ENCODE measurements at places on chromosomes 5 and 9. TPM values are rescaled to one million over a fixed set of nuclear protein-coding genes. Genes with fewer than 3 reads are reported as not detected.

PKD2L2 gene
- total RNA-seq, result not detected

RNF180 gene
- not detected for total RNA-seq

KCTD16 gene
- 0.20 TPM for total RNA-seq

GHR gene
- total RNA-seq, result not detected

TSLP gene
- total RNA-seq, result not detected

GRCh38 chr5:141491323-141492167 is 2.7 kb downstream of the PCDHGC5 start:
- peaks cover 16% of the 10 kb centered on the region for H3K4me1 ChIP-seq
- H3K27ac ChIP-seq, result no peak overlapping the region
- H3K4me3 ChIP-seq, result peak overlapping the region; percentile 61
- no peak for DNase-seq

DNA sequence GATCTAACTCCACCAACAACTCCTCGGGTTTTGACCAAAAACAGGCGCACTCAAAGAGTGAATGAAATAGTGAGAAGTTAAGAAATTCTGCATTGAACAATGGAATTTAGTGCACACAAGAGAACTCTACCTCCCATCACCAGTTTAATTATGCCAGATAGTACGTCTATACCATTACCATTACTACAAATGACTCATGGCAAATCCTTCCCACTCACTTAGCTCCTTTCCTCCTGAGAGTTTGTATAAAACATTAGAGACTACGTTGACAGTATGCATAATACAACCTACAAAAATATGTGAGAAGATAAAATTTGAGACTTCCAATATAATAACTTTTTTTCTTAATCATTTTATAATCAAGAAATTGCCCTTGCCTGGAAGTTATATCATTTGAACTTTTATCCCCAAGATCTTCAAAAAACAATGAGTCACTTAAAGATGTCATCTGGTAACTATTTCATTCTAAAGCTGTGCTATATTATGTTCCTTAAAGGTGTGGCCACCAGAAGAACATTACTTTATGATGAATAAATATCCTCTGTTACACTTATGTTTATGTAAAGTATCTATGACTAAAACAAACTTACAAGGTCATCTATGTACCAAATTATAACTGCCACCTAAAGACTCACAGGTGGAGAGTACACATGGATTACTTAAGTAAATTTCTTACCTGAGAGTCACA is 297.9 kb upstream of the PTGER4 start:
- peaks cover 28% of the 10 kb centered on the region for H3K4me1 ChIP-seq
- H3K36me3 ChIP-seq, result no peaks in the 10 kb centered on the region
- H3K27me3 ChIP-seq, result no peaks in the 10 kb centered on the region
- H3K27ac ChIP-seq, result no peak overlapping the region
- DNase-seq, result no peak
- H3K4me3 ChIP-seq, result no peak overlapping the region

DNA sequence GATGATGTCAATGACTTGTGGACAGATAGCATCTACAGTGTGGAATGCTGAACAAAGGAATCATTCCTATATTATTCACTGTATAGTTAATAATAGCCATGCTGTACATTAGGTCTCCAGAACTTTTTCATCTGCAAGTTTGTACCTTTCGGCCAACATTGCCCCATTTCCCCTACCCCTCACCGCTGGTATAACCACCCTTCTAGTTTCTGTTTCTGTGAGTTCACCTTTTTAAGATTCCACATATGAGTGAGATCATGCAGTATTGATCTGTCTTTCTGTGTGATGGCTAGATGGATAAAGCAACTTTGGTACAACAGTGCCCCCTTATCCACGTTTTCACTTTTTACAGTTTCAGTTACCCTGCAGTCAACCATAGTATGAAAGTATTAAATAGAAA is 18.8 kb upstream of the ALDH1B1 start:
- no peaks in the 10 kb centered on the region for H3K36me3 ChIP-seq
- H3K27me3 ChIP-seq, result peaks cover 11% of the 10 kb centered on the region
- no peak overlapping the region for H3K27ac ChIP-seq
- no peak overlapping the region for H3K4me3 ChIP-seq
- no peaks in the 10 kb centered on the region for H3K4me1 ChIP-seq
- DNase-seq, result no peak

GRCh38 chr5:37601163-37601562 is 222.0 kb downstream of the WDR70 start:
- H3K4me1 ChIP-seq, result no peaks in the 10 kb centered on the region
- no peaks in the 10 kb centered on the region for H3K27me3 ChIP-seq
- no peak overlapping the region for H3K27ac ChIP-seq
- no peak overlapping the region for H3K4me3 ChIP-seq
- no peaks in the 10 kb centered on the region for H3K36me3 ChIP-seq
- no peak for DNase-seq

- no peak for DNase-seq
- H3K4me1 ChIP-seq, result no peaks in the 10 kb centered on the region
- H3K4me3 ChIP-seq, result no peak overlapping the region
- H3K27me3 ChIP-seq, result no peaks in the 10 kb centered on the region
- no peak overlapping the region for H3K27ac ChIP-seq
- H3K36me3 ChIP-seq, result peaks cover 7% of the 10 kb centered on the region
Measured at GRCh38 chr5:139124774-139125520, 73.2 kb downstream of the SIL1 start.

DNA sequence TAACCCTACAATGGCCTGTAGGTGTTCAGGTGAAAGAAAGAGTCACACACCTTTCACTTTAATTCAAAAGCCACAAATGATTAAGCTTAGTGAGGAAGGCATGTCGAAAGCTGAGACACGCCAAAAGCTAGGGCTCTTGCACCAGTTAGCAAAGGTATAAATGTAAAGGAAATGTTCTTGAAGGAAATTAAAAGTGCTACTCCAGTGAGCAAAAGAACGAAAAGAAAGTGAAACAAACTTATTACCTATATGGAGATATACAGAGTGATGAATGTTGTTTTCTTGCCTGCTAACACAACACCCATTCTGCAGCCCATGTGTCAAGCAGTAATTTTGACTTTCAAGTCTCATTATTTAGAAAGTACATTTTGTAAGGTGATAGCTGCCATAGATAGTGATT is 254.2 kb upstream of the SLC24A2 start:
- no peaks in the 10 kb centered on the region for H3K27me3 ChIP-seq
- DNase-seq, result no peak
- H3K4me3 ChIP-seq, result no peak overlapping the region
- no peaks in the 10 kb centered on the region for H3K36me3 ChIP-seq

DNA sequence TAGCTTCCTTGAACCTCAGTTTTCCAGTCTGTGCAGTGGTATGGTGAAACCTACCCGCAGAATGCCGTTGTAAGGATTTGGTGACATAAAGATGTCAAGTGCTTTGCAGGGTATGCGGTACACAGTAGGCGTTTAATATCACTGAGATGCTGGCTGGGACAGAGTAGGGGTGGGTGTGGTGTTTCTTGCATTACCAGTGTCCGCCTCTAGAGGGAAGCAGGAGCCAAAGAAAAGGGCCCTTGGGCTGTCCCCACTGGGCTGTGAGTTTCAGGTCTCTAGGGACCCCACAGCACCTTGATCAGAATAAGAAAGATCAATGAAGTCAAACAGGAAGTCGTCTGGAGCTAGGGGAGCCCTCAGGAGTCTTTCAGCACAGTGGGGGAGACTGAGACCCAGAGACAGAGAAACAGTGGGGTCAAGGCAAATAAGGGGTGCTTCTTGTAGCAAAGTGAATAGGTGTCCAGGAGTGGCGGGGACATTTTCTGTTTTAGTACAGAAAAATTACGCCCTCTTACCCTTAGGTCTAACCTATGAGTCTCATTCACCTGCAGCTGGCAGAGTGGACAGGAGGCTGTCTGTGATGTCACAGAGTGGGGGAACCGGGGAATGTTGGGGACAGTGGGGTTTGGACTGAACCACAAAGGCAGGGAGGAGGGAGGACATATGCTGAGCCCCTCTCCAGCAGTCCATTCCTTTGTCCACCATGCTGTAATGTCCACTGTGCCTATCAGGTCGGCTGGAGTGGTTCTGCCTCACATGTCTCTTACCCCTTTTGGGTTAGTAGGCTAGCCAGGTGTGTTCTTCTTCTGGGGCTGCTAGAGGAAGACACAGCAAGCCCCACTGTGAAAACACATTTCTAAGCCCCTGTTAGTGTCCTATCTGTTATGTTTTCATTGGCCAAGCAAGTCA is 4.7 kb upstream of the TEX53 start:
- H3K4me3 ChIP-seq, result no peak overlapping the region
- H3K36me3 ChIP-seq, result no peaks in the 10 kb centered on the region
- H3K4me1 ChIP-seq, result no peaks in the 10 kb centered on the region
- H3K27me3 ChIP-seq, result peaks cover 6% of the 10 kb centered on the region

- peak overlapping the region; percentile 35 for H3K4me3 ChIP-seq
- H3K27me3 ChIP-seq, result peaks cover 43% of the 10 kb centered on the region
- H3K27ac ChIP-seq, result no peak overlapping the region
- no peak for DNase-seq
- peaks cover 31% of the 10 kb centered on the region for H3K4me1 ChIP-seq
Measured at GRCh38 chr5:76081811-76082771, 1.1 kb upstream of the SV2C start.

DNA sequence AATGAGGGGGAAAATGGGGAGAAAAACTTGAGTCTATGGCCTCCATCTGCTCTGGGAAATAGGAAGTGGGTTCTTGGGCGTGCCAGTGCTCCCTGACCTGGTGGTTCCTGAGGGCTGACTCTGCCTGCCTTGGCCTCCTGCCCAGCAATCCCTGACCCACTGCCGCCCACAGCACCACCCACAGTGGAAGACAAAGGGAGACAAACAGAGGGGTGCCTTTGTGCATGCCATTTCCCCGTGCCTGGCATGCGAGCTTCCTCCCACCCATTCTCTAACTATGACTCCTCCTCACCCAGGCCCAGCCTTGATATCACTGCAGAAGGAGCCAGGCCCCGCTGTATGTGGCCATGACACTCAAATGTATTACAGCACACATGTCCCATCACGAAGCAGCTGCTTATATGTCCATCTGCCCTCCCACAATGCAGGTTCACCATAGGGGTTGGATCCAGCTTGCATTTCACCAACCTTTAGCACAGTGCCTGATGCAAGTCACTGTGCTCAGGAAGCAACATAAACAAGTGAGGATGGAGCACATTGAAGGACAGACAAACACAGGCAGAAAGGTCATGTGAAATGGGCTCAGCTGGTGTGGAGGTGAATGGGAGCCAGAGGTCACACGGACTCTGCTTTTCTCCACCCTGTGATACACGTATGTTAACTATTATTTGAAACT is 84.4 kb downstream of the ADRB2 start:
- no peaks in the 10 kb centered on the region for H3K27me3 ChIP-seq
- DNase-seq, result no peak
- H3K4me3 ChIP-seq, result no peak overlapping the region
- no peaks in the 10 kb centered on the region for H3K4me1 ChIP-seq
- H3K36me3 ChIP-seq, result no peaks in the 10 kb centered on the region
- no peak overlapping the region for H3K27ac ChIP-seq

GRCh38 chr9:131226226-131226625 is 50.1 kb downstream of the FAM78A start:
- no peaks in the 10 kb centered on the region for H3K4me1 ChIP-seq
- peaks cover 37% of the 10 kb centered on the region for H3K36me3 ChIP-seq
- H3K27me3 ChIP-seq, result no peaks in the 10 kb centered on the region
- H3K27ac ChIP-seq, result no peak overlapping the region
- DNase-seq, result no peak

DNA sequence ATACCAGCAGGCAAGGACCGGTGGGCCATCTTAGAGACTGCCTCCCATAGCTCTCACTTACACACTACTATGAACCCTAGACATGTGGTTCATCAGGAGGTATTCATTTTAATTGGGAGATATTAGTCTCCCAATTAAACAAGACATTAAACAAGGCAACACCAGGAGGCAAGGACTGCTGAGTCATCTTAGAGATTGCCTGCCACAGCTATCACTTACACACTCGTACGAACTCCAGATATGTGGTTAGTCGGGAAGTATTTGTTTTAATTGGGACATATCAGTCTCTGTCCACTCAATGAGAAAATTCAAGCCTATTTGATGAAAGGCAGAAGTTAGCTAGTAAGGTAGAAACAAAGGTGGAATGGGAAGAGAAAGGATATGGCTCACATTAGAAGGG is 343.9 kb downstream of the NFIB start:
- no peak overlapping the region for H3K27ac ChIP-seq
- no peak overlapping the region for H3K4me3 ChIP-seq
- no peaks in the 10 kb centered on the region for H3K36me3 ChIP-seq
- no peaks in the 10 kb centered on the region for H3K4me1 ChIP-seq
- H3K27me3 ChIP-seq, result no peaks in the 10 kb centered on the region

DNA sequence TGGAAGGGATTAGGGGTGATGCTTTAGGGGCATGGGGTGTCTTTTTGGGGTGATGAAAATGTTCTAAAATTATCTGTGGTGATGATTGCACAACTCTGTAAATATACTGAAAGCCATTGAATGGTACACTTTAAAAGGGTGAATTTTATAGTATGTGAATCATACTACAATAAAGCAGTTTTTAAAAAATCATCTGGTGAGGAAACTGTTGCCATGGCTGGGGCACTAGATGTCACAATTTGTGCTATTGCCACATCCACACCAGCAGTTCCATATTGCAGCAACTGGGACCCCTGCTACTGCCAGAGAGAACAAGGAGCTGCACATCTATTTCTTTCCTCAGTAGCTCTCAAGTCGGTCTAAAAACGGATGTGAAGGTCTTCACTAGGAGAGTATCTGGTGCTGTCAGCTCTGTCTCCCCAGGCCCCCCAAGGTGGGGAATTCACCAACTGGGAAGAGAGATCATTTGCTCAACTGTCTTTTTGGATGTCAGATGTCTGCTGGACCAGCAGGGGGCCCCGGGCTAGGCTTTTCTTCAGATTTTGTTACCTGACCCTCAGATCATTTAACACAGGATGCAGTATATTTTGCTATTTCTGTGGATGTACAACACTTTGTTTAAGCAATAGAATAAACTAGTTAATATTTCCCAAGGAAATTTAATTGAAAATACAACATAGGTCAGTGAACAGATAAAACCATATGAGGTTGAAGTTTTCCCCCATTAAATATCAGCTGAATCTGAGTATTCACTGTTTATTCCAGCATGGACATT is 13.2 kb downstream of the CMYA5 start:
- no peaks in the 10 kb centered on the region for H3K36me3 ChIP-seq
- H3K4me3 ChIP-seq, result no peak overlapping the region
- H3K27ac ChIP-seq, result no peak overlapping the region
- no peaks in the 10 kb centered on the region for H3K4me1 ChIP-seq
- no peaks in the 10 kb centered on the region for H3K27me3 ChIP-seq

DNA sequence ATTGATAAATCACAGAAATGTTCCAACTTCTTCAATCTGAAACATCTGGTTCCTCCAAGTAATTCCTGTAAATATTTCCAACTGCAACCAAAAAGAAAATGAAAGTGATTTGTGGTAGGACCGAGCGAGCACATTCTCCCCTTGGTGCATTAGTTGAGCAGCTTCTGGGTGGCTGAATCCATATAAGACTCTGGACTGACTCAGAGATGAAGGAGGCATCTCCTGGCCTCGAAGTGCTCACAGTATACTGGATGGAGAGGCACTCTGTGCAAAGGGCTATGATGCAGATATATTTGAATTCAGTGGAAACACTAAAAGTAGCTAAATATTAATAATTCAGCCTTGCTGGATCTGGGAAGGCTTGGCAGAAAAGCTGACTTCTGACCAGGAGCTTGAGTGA is 265.0 kb downstream of the MARCHF11 start:
- H3K4me3 ChIP-seq, result no peak overlapping the region
- H3K36me3 ChIP-seq, result no peaks in the 10 kb centered on the region
- no peak for DNase-seq
- H3K27me3 ChIP-seq, result no peaks in the 10 kb centered on the region
- no peak overlapping the region for H3K27ac ChIP-seq

All from T-cell (primary cell).